ENCODE measurements at places on chromosomes 16 and 17.

DNA sequence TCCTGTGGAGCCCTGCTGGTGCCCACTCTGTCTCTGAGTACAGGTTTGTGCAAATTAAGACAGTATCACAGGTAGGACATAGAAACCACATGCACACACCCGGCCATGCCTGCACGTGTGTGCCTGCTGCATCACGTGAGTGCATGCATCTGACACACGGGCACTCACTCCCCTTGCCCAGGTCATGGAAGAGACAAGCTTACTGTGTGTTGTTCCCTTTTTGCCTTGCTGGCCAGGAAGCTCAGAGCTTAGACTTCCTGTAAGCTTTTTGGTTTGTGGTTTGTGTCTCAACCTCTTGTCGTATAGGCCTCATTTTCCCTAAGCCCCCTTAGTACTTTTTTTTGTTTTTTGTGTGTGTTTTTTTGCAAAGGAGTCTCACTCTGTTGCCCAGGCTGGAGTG is 25.0 kb downstream of the ZNF469 start:
- no peak for DNase-seq

- DNase-seq: no peak
Measured at GRCh38 chr16:50038756-50039529, 13.9 kb downstream of the CNEP1R1 start.

- DNase-seq: peak; percentile 97
Measured at GRCh38 chr16:62135911-62136310, 99.7 kb upstream of the CDH8 start.

- DNase-seq: no peak
Measured at GRCh38 chr17:44359458-44360143, 4.1 kb downstream of the FAM171A2 start.

GRCh38 chr17:80891397-80892018 is 100.1 kb upstream of the CHMP6 start:
- DNase-seq: peak; percentile 93

GRCh38 chr17:61574542-61575351 is 16.3 kb downstream of the NACA2 start:
- peak; percentile 41 for DNase-seq

GRCh38 chr16:76346210-76346609 is 69.0 kb downstream of the CNTNAP4 start:
- no peak for DNase-seq

GRCh38 chr16:84520725-84521496 is 16.5 kb upstream of the MEAK7 start:
- no peak for DNase-seq

All from fibroblast of skin of abdomen (primary cell).